CD4-positive, CD25-positive, alpha-beta regulatory T cell (primary cell): ENCODE measurements at places on chromosomes 2 and 18. TPM values are rescaled to one million over a fixed set of nuclear protein-coding genes. Genes with fewer than 3 reads are reported as not detected.

The KCNK3 gene
- polyA plus RNA-seq = not detected

The BOLL gene
- polyA plus RNA-seq = not detected

The PTH2R gene
- not detected for polyA plus RNA-seq

The GYPC gene
- 210 TPM for polyA plus RNA-seq

The SPAST gene
- 14.2 TPM for polyA plus RNA-seq

The INO80C gene
- polyA plus RNA-seq = 20.2 TPM

The DNAJC10 gene
- polyA plus RNA-seq = 52.5 TPM

The PTGR3 gene
- polyA plus RNA-seq = 22.9 TPM

The CHRND gene
- polyA plus RNA-seq = not detected

The CACNB4 gene
- polyA plus RNA-seq = not detected

The CCDC141 gene
- 16.6 TPM for polyA plus RNA-seq

The PMS1 gene
- polyA plus RNA-seq = 10.9 TPM

The VWC2L gene
- not detected for polyA plus RNA-seq

The SLC11A1 gene
- polyA plus RNA-seq = 0.74 TPM

The AGXT gene
- not detected for polyA plus RNA-seq

The HDAC4 gene
- polyA plus RNA-seq = 8.6 TPM

The APLF gene
- 1.9 TPM for polyA plus RNA-seq

The GPR55 gene
- 4.5 TPM for polyA plus RNA-seq

The EPG5 gene
- 4.6 TPM for polyA plus RNA-seq

The EVX2 gene
- polyA plus RNA-seq = not detected

The CCBE1 gene
- polyA plus RNA-seq = not detected

The CRYBA2 gene
- polyA plus RNA-seq = not detected

The HTR2B gene
- polyA plus RNA-seq = 1.2 TPM

The GTF2A1L gene
- polyA plus RNA-seq = not detected

The HOXD11 gene
- polyA plus RNA-seq = not detected

The ANO7 gene
- polyA plus RNA-seq = not detected

The CKAP2L gene
- polyA plus RNA-seq = 0.56 TPM

The GALNT3 gene
- polyA plus RNA-seq = 1.5 TPM

The CNOT9 gene
- polyA plus RNA-seq = 21.4 TPM

The ESPNL gene
- not detected for polyA plus RNA-seq

The CCDC150 gene
- not detected for polyA plus RNA-seq

The L3MBTL4 gene
- not detected for polyA plus RNA-seq

The PROKR1 gene
- not detected for polyA plus RNA-seq

The TCF7L1 gene
- 0.10 TPM for polyA plus RNA-seq

The RIT2 gene
- polyA plus RNA-seq = not detected

The GPR35 gene
- 0.24 TPM for polyA plus RNA-seq

The GAREM2 gene
- 1.2 TPM for polyA plus RNA-seq

The POTEE gene
- polyA plus RNA-seq = 0.03 TPM

The DNAH6 gene
- 0.17 TPM for polyA plus RNA-seq

The MERTK gene
- not detected for polyA plus RNA-seq

The BCL11A gene
- polyA plus RNA-seq = 0.42 TPM

The MAL gene
- polyA plus RNA-seq = 263 TPM

The LIPT1 gene
- 26.7 TPM for polyA plus RNA-seq

The CFAP65 gene
- not detected for polyA plus RNA-seq

The MAPK4 gene
- polyA plus RNA-seq = not detected
